ENCODE measurements at places on chromosomes 5 and 9. TPM values are rescaled to one million over a fixed set of nuclear protein-coding genes. Genes with fewer than 3 reads are reported as not detected.

CARD6 gene
- total RNA-seq = 1.3 TPM

FRRS1L gene
- not detected for total RNA-seq

DNA sequence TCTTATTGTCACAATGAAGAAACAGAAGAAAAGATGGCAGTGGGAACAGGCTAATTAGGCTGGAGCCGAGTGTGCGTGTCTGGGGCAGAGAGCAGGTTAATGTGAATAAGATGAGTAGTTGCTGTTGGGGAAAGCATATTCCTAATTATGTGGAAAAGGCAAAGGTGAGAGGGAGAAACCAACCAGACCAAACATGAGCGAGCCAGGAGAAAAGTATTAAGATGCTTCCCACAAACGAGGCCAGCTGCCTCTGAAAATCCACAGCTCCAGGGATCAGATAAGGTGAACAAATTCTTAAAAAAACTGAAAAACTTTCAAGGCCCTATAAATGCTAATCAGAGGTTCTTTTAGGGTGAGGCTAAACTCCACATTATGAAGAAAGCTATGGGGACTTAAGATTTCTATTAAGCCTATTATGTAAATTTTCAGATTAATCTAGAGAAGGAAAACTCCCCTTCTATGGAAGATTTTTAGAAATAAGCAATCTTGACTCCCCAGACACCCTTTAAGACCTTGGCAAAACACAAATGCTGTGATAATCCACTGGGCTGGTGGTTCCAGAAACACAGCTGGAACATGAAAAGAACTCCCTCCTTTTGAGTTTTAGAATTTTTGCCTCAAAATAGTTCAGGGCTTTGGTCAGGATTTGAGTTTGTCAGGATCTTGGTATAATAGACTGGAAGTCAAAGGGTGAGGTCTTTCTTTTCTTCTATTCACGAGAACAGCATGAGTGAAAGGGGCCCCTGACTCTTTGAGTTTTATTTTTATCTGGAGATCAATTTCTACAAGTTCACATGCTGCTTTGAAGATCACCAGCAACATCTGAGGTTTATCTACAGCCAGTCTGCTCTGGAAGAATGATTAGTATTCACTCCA is 238.1 kb downstream of the SPOCK1 start:
- DNase-seq = no peak

- no peak for DNase-seq
These were observed 12.3 kb downstream of the SERINC5 start for GRCh38 chr5:80243567-80243966.

- DNase-seq = no peak
These were observed 59.8 kb upstream of the ABCA1 start for GRCh38 chr9:104987743-104988142.

DNA sequence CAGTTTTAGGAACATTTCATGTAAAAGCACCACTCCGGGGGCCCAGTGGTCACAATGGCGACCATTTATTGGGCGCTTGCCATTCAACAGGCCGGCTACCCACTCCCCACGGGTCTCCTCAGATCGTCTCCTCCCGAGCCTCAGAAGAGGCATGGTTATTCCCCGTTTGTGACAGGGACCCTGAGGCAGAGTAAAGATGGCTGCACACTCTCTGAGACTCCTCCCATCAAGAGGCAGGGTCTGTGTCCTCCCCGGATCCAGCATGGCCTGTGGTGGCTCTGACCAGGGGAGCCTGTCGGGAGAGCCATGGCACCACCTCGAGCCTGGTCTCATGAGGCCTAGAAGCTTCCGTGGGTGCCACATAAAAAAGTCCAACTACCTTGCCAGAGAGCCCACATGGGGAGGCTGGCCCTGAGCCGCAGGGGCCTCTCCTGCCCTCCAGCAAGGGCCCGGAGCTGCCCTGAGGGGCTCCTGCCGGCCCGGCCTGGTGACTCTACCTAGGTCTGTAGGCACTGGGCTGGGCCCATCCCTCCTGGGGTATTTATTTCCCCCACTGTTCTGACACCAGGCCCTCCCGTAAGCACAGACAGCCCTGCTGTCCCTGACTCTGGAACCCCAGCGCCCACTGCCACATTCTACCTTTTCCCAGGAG is 90.8 kb downstream of the VAV2 start:
- DNase-seq = no peak

DNA sequence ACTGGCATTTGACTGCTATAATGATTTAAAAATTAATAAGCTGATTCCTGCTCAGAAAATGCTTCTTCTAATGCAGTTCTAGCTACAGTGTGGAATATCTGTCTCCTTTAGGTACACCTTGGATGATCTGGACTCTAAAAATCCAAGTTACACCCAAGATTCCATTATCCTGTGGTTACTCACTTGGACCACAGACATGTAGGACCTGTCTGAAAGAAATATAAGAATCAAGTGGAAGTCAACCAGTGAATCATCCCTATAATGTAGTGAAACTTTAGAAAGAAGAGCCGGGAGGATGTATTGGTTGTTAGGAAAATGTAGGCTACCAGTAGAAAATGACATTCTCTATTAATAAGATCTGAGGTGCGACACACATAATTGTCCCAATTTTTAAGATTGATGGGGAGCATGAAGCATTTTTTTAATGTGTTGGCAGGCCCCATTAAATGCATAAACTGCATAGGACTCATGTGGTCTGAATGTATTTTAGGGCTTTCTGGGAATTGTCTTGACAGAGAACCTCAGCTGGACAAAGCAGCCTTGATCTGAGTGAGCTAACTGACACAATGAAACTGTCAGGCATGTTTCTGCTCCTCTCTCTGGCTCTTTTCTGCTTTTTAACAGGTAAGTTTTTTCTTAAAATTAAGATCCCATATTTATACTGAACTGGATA is at the start of gene SPINK6:
Gene SPINK6 (plus strand): TSS at position 512 of the 673 bp plus-strand sequence. CDS start 55 bp downstream, at position 567.
- DNase-seq = no peak

DNA sequence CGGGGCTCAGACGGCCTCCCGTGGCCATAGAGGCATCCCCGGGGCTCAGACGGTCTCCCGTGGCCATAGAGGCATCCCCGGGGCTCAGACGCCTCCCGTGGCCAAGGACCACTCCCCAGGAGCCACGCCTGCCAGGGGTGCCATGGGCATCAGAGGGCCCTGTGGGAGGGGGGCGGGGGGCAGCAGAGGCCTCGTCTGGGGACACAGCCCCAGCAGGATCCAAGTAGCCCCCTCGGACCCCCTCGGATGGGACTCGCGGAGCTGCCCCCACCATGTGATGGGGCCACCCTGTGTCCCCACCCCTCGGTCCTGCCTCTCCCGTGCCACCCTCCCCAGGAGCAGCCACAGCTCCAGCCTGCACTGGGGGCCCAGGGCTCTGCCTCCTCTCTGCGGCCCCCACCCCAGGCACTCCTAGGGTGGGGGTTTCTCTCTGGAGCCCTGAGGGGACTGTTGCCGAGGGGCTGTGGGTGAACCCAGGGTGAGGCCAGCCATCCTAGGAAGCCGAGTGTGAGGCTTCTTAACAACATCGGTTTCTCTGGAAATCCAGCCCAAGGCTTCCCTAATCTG is 2.5 kb downstream of the ENTPD8 start:
- no peak for DNase-seq

GRCh38 chr5:100576217-100576751 is 41.1 kb downstream of the FAM174A start:
- no peak for DNase-seq

DNA sequence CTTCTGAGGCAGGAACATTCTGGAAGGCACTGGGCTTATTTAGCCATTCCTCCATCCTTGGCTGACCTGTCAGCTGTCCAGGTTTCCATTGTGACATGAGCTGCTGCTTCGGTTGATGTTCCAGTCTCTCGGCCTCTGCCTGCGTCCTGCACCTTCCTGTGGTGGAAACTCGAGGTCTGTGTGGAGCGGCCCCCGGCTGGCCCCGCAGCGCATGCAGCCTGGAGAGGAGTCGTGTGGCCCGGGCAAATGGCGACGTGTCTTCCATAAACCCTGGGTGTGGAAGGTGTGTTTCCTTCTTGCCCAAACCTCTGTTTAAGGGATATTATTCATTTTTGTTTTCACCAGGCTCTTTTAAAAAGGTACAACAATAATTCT is 36.5 kb upstream of the SLC9A3 start:
- DNase-seq = no peak
